Naive thymus-derived CD4-positive, alpha-beta T cell (primary cell): ENCODE measurements at places on chromosomes 7 and 10.
A peak's percentile ranks its signal among the peaks of the same experiment; 100 is the strongest.

GRCh38 chr7:26726051-26726450, 138.3 kb downstream of the SKAP2 start:
- DNase-seq = no peak

GRCh38 chr7:117405519-117405918, 21.8 kb downstream of the ASZ1 start:
- DNase-seq = no peak

DNA sequence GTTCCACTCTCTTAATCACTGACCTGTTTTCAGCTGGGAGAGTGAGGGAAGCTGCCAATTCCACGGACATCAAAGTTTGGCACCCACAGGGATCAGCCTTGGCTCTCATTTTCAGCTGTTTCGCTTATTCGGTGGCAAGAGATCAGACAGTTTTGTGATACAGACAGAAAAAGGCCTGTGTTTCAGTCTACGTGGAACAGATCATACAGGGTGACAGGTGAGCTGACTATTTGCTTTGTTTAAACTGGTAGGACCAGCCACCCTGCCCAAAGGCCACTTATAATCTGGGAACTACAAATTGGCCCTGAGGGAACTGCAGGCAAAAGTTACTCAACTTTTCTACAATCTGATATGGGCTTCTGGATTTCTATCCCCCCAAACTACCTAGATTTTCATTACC, 128.6 kb downstream of the ZNF467 start:
- no peak for DNase-seq

GRCh38 chr7:33806298-33807154, 98.8 kb upstream of the BMPER start:
- DNase-seq = no peak

DNA sequence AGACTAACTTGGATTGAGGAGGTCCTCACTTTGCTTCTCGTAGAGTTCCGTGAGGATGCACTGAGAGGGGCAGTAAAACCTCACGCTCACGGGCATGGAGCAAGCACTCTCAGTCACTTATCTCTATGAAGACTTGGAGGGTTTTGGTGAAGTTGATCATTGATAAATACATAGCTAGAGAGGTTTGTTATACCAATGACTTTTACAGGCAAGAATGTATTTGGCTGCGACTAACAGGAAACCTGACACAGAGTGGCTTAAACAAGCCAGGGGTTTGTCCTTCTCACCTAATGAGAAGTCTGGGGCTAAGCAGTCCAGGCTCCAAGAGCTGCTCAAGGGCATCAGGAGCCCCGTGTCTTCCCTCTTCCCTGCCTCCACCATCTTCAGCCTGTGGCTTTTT, 6.1 kb downstream of the BICC1 start:
- no peak for DNase-seq

- no peak for DNase-seq
Measured at GRCh38 chr10:55233505-55233904, 432.5 kb upstream of the PCDH15 start.

GRCh38 chr7:6202117-6202516, 70.3 kb downstream of the CYTH3 start:
- no peak for DNase-seq

- no peak for DNase-seq
Measured at GRCh38 chr10:119496273-119496672, 46.2 kb downstream of the RGS10 start.

DNA sequence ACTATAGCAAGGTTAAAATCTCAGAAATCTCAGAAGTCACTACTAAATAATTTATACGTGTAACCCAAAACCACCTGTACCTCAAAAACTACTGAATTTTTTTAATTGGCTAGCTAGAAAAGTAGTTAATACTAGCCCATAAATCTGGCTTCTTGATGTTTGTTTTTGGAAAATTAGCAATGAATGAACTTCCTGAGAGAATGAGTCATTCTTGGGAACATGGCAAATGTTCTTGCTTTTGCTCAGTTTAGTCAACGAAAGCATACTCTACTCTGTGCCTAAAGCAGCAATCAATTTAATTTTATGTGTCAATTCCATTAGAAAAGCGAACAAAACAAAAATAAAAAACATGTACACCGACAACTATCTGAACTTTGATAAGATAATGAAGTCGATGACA, 69.2 kb downstream of the SEMA3E start:
- DNase-seq = no peak

DNA sequence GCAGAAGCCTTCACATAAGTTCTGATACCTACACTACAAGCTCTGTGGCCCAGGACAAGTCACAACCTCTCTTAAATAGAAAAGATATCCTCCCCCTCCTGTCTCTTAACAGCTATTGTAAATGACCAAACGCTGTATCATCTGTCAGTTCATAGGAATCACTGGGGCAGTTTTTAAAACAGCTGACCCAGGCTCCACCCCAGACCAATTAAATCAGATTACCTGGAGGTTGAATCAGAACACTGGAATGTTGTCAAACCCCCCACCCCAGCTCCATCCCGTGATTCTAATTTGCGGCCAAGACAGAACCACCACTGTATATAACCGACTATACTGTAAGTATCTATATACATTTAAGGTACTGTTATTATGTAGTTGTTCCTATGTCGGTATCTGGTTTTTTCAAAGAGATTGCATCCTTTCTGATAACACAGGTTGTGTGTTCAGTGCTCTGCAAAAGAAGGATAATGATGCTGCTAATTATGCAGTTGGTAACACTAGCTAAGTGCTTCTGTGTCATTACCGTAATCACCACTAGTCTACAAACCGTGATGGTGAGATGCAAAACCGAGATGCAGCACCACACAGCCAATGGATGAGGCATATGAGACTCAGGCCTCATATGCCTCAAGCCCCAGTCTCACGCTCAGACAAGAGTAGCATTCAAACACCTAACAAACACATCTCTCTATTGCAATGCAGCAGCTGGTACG, 47.4 kb downstream of the TNS3 start:
- no peak for DNase-seq

- no peak for DNase-seq
Measured at GRCh38 chr10:13115832-13116803, 16.2 kb downstream of the OPTN start.

GRCh38 chr7:75916259-75916658, 1.3 kb downstream of the POR start:
- no peak for DNase-seq

- DNase-seq = no peak
Measured at GRCh38 chr10:52390388-52390787, 76.3 kb downstream of the DKK1 start.

DNA sequence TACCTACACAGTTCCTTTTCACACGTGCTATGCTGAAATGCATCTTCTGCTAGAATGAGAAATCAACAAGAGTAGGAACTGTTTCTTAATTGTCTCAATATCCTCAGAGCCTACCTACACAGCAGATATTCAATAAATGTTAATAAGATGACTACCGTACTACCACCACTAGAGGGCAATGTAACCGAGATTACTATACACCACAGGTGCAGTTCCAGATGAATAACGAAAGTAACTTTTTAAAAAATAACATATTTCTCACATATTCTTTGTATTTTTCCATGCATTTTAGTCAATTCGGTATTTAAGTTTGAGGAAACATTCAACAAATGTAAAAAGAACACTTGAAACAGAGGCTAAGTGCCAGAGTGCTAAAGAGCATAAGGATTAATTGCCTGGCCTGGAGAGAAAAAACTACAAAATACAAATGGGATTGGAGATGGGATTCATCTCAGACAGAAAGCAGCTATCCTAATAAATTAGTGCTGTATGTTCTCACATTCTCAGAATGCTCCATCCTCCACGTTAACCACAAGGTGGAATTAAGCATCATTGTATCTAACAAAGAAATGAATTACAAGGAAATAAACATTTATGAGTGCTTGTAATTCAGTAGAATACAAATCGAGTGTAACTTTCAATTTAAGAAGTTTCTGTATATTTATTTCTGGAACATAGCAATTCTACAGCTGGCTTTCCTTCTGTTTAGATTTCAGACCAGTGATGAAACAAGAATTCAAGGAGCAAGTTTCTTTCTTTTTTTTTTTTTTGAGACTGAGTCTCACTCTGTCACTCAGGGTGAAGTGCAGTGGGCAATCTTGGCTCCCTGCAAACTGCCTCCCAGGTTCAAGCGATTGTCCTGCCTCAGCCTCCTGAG, 20.3 kb upstream of the HECTD2 start:
- peak; percentile 68 for DNase-seq

DNA sequence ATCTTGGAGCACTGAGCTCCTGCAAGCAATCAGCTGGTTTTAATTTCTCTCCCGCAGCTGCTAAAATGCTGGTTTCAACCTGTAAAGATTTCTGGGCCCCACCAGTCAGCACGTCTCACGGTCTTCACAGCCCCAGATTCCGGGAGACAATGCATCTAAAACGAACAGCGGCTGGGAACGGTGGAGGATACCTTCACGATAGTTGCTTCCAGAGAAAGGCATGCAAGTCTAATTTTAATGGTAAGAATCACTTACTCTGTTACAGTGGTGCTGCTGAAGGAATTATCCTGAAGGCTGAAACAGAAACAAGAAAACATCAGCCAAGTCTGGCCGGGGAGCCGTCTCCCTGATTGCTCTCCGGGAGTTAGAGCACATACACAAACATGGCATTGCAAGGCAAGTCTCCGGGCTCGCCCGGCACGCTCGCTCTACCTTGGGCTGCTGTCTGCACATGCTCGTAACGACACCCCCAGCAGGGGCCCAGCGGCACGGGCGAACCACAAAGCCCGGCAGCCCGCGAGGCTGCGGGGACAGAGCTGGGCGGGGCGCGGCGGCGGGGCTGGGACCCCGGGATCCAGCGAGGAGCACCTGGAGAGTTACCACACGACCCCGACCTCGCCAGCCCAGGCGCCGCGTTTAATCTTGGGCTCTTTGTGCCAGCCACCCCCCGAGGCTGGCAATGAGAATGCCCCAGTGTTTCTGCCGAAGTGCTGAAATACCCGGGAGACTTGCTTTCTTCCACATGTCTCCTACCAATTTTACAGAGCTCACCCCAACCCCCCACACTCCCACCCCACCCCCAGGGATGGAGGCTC, at the start of gene FAM13C:
Gene FAM13C (minus strand): TSS at position 406 of the 815 bp plus-strand sequence. CDS start 89 bp downstream, at position 317.
- no peak for DNase-seq
